Substantia nigra (tissue), 51 donors: ENCODE measurements at places on chromosomes 5 and 9.

- no peak for DNase-seq
Measured at GRCh38 chr9:70297141-70297540, 38.4 kb downstream of the SMC5 start.

- DNase-seq: peak; percentile 13
Measured at GRCh38 chr5:161847941-161848391, at the start of gene GABRA1. Gene GABRA1 (plus strand): TSS chr5:161848120. CDS start chr5:161850811, 2,691 bp downstream.

- DNase-seq: no peak
Measured at GRCh38 chr5:58407042-58407719, 52.7 kb downstream of the PLK2 start.

DNA sequence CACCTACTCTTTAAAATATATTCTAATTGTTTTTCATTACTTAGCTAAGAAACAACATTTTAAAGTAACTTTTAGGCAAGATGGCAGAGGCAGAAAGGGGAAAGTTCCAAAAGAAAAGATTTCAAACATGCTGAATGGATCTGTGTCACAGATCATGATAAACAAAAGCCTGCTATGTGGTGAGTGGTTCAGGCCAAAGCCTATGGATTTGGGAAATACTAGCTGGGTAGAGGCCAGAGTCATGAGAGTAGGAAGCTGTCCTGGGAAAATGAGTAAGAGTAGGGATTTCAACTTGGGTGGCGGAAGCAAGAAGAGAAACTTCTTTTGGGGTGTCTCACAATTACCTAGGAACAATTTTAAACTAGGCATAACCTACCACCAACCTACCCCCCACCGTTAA lies 68.7 kb upstream of the GRHPR start:
- no peak for DNase-seq

GRCh38 chr9:114460513-114461199 lies 44.6 kb downstream of the WHRN start:
- no peak for DNase-seq

- DNase-seq: no peak
Measured at GRCh38 chr9:107760469-107761242, 271.1 kb upstream of the KLF4 start.

DNA sequence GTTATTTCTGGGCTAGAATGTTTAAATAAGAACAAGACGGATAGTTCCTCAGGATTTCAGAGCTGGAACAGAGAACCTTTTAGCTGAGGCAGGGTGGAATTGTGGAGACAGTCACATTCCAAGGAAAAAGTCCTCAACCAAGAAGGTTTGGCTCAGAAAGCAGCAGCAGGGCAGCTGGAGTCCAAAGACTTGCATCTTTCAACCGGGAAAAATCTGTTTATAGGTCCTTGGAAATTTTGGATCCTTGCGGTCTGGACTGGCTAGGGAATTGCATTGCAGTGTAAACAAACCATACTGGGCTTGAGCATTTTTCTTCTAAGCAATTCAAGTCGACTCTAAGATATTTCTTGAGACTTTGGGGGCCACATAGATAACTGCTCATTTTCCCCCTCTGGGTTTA lies 40.8 kb upstream of the HMHB1 start:
- DNase-seq: no peak

- no peak for DNase-seq
Measured at GRCh38 chr5:31581498-31582099, 49.5 kb downstream of the C5orf22 start.

DNA sequence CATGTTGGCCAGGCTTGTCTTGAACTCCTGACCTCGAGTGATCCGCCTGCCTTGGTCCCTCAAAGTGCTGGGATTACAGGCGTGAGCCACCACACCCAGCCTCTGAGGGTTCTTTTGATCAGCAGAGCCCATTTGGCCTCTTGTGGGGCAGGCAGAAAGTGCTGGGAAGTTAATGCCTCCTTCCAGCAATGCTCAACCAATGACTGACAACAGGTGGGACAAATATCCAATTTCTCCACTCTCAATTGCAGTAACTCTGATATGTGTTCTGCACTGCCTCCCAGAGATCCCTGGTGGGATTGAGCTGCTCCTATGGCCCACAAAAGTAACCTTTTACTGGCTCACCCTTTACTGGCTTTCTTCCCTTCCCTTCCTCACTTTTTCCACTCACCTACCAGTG lies 79.9 kb upstream of the APC start:
- no peak for DNase-seq

GRCh38 chr5:58497921-58498320 lies 6.7 kb downstream of the GAPT start:
- DNase-seq: no peak

- DNase-seq: no peak
Measured at GRCh38 chr5:159903131-159903530, 13.2 kb upstream of the ADRA1B start.

- no peak for DNase-seq
Measured at GRCh38 chr5:6950250-6950649, 237.0 kb downstream of the TENT4A start.

GRCh38 chr9:137802521-137803243 lies 74.9 kb upstream of the CACNA1B start:
- no peak for DNase-seq

DNA sequence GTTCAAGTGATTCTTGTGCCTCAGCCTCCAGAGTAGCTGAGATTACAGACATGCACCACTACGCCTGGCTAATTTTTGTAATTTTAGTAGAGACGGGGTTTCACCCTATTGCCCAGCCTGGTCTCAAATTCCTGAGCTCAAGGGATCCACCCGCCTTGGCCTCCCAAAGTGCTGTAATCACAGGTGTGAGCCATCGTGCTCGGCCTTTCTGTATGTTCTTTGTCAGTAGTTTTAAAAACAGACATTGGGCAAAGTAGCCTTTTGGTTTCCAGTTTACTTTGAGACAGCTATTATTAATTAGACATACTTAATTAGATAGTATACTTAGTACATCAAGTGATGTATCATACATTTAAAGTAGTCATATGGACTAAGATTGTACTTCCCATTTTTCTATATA lies 45.2 kb downstream of the RBM27 start:
- no peak for DNase-seq

DNA sequence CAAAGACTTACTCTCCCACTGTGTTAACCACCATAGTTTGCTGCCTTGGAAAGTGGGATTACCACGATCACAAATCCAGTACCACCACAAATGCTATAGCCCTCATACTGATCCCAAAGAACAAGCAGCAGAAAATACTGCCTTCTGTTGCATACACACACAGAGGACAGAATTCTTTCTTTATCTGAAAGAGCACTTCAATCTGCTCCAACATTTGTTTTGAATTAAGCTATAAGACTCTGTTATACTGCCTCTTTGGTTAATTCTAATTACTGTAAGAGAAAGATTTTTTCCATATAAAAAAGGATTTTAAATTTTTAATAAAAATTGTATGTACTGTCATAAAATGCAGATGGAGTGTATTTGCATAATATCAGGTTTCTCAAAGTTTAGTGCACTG lies 69.8 kb downstream of the YIPF5 start:
- no peak for DNase-seq

GRCh38 chr5:135237748-135238103 lies 161.3 kb downstream of the MACROH2A1 start:
- no peak for DNase-seq

DNA sequence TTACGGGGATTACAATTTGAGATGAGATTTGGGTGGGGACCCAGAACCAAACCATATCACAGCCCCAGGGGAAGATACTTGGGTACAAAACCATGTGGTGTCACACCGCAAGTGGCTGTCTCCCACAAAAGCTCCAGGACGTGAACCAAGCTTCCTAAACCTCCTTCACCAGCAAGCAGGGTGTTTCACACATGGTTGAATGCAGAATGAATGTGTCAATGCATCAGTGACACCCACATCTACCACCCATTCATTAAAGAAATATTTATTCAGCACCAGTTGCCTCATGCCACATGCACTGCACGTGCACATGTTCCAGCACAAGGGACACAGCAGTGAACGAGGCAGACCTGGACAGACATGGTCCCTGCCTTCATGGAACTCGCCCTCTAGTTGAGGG lies 70.9 kb upstream of the SPOCK1 start:
- DNase-seq: no peak

GRCh38 chr9:127589955-127590370 lies 22.1 kb upstream of the STXBP1 start:
- peak; percentile 32 for DNase-seq

DNA sequence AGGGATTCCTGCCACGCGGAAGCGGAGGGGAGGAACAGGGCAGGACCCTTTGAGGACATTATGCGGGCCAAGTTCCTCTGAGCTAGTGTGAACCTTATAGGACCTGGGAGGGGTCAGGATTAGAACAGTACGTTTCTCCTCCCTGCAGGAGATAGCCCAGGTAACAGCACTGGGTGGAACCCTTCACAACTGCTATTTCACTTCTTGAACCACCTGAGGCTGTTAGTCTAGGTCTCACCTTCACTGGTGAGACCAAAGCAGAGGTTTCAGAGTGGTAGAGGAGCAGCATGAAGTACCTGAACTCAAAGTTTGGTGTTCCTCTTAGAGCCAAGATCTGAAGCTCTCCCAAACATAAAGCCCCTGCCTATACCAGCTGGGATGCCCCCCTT lies 832 bp downstream of the EIF4EBP3 start:
- no peak for DNase-seq

GRCh38 chr9:136137321-136138265 lies 18.9 kb upstream of the TMEM250 start:
- no peak for DNase-seq

GRCh38 chr5:30042677-30043076 lies 1150.8 kb upstream of the CDH6 start:
- no peak for DNase-seq
